Left lung (tissue), 14 donors: ENCODE measurements at places on chromosomes 4 and X.

- no peak for DNase-seq
Observed at GRCh38 chrX:24229976-24230375, 80.4 kb downstream of the ZFX start.

GRCh38 chr4:121185960-121186359, 21.8 kb upstream of the TNIP3 start:
- DNase-seq = no peak

DNA sequence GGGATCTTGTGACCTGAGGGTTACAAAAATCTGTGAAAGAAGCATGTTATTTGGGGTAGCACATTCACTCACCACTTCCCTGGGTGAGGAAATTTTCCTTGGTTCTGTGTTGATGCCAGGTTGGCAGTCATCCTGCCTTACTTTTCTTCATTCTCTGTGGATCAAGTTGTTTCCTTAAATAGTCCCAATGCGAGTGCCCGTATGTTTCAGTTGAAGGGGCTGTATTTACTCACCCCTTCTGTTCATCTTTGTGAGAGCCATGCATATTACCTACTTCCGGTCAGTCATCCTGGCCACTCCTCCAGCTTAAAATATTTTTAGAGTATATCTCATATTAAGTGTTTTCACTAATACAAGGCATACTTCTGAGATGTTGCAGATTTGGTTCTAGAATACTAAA, 2.6 kb upstream of the UGT2B7 start:
- no peak for DNase-seq

DNA sequence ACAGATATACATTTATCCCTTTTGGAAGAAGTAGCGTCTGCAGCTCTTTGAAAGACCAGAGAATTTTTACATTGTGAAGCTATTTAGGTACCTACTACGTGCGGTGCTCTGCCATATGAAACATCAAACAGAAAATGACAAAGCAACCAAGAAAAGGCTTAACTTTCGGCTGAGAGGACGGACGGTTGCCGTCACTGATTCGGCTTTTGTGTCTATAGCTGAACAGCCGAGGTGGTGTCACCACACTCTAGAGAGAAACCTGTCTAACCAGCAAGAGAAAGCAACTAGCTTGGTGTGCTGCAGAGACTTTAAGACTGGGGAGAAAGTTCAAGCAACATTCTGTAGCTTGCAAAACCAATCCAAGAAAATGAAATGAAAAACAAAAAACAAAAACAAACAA, 145.5 kb downstream of the SHOX start:
- DNase-seq = no peak

DNA sequence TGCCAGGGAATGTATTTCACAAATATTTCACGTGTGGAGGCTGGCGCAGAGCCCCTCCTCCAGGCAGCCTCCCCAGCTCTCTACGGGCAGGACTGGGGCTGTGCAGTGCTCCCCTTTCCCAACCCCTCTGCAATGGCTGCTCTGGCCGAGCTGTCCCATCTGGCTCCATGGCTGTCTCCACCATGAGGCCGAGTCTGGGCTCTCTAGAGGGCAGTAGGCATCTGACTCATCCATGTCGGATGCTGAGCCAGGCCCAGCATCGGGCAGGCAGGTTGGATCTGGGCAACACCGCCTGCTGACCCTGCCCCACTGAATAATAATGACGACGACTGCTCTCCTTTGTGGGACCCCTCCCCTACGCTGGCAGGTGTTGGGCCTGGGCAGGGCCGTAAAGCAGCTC, 11.0 kb upstream of the SH3TC1 start:
- no peak for DNase-seq

GRCh38 chrX:40984962-40985361, 100.3 kb upstream of the USP9X start:
- DNase-seq = no peak
